ENCODE measurements at places on chromosomes 1 and 21.

GRCh38 chr1:110076789-110077500 lies 6.5 kb upstream of the ALX3 start:
- no peak for DNase-seq

- no peak for DNase-seq
Measured at GRCh38 chr1:62962901-62963776, 179.2 kb downstream of the ATG4C start.

GRCh38 chr1:162861625-162862024 lies 650 bp upstream of the CCDC190 start:
- DNase-seq = no peak

DNA sequence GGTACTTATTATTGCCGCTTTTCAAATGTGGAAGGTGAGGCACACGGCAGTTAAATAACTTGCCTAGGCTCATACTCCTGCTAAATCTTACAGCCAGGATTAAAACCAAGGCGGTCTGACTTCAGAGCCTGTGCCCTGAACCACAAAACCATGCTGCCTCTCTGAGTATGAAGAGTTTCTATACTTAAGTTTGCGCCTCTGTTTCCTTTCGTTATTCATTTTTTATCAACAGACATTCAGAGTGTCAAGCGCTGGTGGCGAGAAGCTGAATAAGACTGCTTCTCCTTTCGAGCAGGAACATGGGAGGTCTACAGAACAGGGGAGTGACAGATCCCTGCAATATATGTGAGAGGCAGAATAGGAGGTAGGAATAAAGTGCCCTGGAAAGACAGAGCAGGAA lies 96.0 kb upstream of the DUSP10 start:
- no peak for DNase-seq

DNA sequence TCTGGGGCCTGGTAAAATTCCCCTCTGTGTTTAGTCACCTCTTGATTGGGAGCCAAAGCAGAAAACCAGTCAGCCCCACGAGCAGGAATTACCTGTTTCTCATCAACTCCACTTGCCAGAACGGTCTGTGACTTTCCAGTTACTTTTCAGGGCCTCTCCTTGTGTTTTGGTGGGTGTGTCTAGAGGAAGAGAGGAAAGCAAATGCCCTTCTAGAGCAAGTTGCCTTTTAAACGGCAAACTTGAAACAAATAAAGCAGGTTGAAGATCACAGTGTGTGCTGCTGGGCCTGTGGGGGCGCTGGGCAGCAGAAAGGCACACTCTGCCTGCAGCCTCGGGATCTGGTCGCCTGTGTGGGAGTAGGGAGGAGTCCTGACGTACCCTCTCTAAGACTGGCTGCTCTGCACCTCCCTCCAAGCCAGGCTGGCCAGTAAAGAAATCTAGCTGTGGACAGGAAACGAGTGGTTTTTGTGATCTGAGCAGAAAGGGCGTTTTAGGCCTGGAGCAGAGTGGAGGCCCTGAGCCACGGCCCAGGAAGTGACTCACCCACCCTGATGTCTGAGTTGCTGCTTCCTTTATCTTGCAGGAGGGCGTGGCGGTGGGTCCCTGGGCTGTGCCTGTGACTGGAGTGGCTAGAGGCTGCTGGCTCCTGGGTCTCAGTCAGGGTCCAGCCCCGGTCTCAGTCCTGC lies 11.1 kb upstream of the S100A11 start:
- no peak for DNase-seq

DNA sequence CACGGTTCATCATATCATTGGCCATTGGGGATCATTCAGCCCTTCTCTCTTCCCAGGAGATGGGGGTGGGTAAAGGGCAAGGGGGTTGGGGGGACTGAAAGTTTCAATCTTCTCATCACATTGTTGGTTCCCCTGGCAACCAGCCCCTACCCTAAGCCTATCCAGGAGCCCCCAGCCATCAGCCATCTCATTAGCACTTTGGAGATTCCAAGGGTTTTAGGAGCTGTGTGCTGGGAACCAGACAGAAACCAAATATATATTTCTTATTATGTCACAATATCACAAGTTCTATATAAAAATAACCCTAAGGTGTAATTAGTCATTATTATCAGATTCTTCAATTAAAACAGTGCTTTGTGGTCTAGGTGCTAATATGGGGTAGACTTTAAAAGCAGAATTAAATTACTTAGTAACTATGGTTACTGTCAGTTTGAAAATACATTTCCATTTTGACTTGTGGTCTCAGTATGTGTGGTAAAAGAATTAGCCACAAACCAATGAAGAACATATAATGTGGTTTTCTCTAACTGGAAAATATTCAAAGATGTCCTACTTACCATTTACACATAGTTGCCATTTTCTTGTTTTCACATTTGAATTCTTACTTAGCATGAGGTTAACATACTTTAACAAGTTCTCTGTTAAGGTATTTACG lies 28.1 kb downstream of the IL23R start:
- DNase-seq = no peak

DNA sequence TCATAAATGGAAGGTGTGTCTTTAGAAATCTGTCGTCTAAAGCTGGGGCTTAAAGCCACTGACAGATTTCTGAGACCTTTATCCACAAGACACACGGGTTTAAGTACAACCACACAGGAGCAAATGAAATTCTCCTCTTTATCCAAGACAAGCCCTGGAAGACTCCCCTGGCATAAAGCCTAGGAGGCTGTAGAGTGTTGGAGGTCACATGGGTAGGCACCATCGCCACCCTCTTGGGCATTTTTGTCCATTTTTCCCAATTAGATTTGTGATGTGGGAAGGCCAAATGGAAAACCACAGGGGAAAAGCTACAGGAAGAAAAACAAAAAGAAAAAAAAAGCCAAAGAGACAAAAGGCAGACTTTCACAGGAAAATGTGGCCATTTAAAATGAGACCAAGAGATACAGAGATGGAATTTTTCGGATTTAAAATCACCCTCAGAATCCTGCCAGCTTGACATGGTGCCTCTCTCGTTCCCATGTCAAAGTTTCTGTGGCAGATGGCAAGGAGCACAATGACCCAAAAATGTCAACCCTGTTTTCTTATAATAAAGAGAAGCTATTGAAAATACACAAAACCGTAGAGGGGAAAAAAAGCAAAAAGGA lies 91.9 kb downstream of the PLD5 start:
- no peak for DNase-seq

GRCh38 chr1:180229483-180230415 lies at the start of gene LHX4:
Gene LHX4, plus strand, starts transcription at chr1:180230264. Its CDS starts 266 bp downstream, at chr1:180230530.
- DNase-seq = no peak

DNA sequence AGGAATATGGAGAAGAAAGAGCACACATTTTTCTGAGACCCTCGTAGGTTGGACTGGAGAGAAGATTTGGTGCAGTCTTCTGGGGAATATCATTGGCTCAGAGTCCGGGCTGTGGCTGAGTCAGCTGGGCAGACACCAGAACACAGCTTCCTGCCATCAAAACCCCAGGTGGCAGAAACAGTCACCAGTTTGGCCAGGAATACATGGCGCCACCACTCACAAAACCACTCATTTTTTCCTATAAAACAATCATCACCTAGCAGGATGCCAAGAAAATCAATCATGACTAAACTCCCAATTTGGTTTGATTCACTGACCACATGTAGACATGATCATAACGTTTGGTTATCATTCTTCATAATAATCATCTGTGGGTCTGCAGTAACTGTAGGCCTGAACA lies 178.1 kb upstream of the PBX1 start:
- no peak for DNase-seq

DNA sequence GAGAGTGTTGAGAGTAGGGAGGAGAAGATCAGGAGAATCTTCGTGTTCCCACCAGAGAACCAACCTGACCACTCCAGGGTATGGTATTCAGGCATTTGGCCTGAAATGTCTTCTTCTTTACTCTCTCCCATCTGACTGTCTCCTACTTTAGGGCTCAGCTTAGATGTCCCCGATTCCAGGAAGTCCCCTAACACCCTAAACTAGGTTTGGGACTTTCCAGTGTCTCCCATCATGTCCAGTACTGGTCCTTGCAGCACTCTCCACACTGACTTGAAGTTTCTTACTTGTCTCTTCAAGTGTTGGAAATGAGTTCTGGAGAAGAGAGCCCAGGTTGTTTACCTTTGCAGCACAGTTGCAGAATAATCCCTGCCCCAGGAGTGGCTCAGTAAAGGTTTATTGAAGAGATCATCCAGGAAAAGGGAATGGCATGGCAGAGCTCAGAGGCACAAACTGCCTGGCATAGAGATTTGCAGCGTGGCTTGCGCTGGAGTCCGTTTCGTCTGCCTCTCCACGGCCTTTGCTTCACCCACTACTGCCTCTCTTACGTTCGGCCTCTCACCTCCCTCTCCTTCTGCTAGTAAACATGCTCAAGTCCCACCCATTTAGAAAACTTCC lies 6.2 kb upstream of the ELK4 start:
- no peak for DNase-seq

DNA sequence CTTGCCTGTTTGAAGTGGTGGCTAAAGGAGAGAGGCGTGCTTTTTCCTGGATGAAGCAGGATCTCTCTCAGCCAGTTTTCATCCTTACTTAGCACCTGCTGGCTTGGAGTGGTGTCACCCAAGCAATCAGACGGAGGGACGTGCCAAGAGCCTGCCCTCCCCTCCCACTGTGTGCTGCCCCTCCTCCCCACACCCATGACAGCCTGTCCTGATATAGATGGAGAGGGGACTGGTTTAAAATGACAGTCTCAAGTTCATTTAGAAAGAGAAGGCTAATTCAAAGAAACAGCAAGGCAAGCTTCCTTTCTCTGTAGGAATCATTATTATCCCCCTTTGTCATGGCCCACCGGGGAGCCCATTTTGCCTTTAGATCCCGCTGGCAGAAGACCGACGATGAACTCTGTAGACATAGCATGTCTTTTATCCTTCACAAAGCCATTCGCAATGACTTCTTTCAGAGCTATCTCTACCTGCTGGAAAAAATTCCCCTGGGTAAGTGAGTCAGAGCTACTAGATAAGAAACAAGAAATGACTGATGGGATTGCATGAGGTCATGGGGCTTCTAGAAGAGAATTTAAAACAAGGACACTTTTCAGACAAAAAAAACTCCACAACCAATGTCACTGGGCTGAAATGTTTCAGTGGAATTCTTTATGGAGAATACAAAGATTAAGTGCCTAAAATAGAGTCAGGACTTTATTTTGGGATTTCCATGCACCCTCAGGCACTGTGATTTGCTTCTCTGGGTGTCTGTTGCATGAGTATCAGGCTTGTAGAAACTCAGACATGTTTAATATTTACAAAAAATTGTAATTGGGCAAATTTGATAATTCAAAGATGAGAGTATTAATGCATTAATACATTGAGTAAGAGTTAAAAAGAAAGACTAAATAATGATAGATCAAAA lies at the start of gene NTMT2:
TSS of gene NTMT2 (plus strand) at position 190 of the 907 bp plus-strand sequence. CDS start at position 339, 149 bp downstream.
- DNase-seq = peak; percentile 71

DNA sequence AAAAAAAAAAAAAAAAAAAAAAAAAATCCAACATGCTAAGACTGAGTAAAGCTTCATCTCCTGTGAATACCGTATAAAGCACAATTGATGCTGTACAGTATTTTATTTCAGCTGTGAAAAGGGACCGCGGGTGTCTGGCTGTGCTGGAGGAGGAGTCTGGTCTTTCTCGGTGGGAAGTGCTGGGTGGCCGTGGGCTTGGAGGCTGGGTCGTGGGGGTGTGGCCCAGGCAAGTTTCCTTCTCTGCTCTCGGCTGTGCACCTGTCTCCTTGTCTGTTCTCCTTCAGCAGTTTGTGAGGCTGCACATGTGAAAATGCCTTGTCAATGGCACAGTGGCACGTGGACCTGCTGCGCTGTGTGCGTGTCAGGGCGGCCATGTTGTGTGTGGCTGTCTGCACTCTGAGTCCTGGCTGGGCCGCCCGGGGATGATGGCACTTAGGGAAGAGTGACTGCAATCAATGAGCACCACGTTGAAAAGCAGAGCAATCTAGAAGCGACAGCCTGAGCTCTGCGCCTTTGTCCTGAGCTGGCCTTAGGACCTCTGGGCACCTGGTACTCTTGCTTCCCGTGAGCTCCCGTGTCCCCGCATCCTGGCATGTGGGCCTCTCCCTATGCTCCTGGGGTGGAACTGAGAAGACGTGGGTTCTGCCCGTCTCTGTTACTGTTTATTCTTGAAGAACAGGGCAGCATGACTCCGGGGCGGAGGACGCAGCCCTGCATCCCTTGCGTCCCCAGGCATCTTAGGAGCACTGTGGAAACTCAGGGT lies 14.5 kb downstream of the AGPAT3 start:
- DNase-seq = no peak

DNA sequence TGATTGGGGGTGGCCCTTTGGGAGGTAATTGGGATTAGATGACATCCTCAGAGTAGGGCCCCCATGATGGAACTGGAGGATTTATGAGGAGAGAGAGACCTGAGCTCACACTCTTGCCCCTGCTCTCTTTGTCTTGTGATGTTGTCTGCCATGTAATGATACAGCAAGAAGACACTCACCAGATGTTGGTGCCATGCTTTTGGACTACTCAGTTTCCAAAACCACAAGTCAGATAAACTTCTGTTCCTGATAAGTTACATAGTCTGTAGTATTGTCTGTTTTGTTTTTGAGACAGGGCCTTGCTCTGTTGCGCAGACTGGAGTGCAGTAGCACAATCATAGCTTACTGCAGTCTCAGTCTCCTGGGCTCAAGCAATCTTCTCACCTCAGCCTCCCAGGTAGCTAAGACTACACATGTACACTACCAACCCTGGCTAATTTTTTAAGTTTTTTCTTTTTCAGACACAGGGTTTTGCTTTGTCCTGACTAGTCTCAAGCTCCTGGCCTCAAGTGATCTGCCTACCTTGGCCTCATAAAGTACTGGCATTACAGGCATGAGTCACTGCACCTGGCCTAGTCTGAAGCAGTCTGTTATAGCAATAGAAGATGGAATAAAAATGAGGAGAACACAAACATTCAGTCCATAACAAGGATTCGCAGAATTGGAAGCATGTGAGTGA lies 115.0 kb upstream of the GALNT2 start:
- no peak for DNase-seq

DNA sequence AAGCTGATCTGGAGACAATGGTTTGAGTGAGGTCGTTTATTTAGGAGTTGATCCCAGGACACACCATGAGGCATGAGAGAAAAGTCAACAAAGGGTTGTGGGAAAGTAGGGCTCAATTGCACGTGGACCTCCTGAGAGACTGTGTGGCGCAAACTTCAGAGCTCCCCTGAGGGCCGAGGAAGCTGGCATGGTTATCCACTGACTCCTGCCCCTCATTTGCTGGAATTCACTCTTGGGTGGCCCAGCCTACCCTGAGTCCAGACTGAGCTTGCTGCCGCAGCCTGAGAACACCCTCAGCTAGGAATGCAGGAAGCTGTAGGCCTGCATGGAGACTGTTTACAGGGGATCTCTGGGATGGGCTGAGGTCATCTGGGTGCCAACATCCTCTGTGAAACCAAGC lies 301.0 kb downstream of the RWDD3 start:
- no peak for DNase-seq

- no peak for DNase-seq
Measured at GRCh38 chr1:170674986-170675385, 11.1 kb downstream of the PRRX1 start.

- DNase-seq = no peak
Measured at GRCh38 chr21:33114276-33114675, 44.3 kb downstream of the OLIG1 start.

DNA sequence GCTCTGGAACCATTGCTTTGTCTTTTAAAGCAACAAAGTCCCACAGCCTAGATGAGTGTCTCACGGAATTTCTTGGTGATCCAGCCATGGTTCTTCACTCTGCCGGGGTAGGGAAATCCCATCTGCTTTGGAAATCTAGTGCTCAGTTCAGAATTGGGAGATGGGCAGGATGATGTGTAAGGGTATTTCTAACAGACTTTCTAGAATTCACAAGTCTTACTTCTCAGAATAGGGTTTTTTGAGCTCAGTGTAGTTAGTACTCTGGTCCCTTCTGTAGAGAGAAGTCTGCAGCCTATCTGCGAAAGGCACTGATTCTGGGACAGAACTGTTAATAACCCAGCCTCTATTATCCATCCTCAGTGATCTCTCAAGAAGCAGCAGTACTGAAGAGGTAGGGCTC lies 25.3 kb downstream of the GABPA start:
- no peak for DNase-seq

GRCh38 chr1:173038875-173039554 lies 11.7 kb downstream of the TNFSF18 start:
- no peak for DNase-seq
